T-helper 9 cell (primary cell): ENCODE measurements at places on chromosomes 3 and 15.

GRCh38 chr3:20325563-20325962 is 139.6 kb upstream of the SGO1 start:
- no peak for DNase-seq

- DNase-seq, result no peak
These were observed 181.7 kb upstream of the SNTN start for GRCh38 chr3:63470745-63471144.

DNA sequence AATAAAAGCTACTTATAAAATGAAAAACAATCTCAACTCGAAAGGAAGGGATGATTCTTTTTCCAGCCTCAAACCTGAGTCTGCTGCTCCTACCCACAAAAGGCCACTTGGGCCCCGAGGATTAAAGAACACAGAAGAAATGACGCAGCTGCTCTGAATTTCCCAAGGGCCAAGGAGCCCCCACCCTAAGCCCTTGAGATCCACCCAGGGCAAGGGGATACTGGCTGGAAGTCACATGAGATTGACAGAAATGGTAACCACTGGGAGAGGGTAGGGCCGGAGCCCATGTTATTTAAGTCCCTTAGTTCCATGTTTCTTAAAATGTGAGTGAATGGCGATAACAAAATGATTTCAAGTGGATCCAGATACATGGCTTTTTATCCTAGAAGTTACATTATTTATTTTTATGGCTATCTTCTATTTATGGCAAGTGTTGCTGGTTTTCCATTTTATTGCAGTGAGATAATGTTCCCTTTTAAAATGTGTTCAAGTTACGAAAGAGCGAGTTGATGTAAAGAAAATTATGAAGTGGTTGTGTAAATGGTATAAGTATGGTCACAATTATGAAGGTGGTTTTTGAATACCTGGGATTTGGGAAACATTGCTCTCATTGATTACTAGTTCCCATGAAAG is 16.8 kb downstream of the IGDCC4 start:
- no peak for DNase-seq

DNA sequence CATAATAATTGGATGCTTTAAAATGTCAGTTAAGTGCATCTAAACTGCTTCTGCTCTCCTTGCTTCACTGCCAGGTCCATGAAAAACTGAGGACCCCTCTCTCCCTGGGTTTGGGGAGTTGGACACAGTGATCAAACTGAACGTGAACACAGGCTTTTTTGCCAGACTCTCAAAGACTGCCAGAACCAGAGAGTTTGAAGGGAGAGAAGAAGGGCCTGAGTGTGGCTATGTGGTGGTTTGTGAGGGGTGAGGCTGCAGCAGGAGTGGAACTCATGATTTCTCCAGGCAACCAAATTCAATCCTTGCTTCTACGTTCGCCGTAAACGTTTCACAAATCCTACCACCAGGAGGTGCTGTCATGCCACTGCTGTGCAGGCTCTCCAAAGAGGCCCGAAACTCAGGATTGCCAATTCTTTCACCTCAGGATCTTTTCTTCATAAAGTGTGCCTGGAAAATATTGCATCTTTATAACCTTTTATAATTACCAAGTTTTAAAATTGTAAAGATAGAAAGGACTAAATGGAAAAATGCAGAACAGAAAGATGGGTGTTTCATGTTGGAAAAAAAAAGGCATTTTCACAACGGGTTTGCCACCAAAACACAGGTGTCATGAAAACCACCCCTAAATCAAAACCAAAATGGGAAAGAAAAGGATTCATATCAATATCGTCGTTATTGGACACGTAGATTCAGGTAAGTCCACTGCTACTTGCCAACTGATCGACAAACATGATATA is 19.7 kb downstream of the TM4SF4 start:
- no peak for DNase-seq

DNA sequence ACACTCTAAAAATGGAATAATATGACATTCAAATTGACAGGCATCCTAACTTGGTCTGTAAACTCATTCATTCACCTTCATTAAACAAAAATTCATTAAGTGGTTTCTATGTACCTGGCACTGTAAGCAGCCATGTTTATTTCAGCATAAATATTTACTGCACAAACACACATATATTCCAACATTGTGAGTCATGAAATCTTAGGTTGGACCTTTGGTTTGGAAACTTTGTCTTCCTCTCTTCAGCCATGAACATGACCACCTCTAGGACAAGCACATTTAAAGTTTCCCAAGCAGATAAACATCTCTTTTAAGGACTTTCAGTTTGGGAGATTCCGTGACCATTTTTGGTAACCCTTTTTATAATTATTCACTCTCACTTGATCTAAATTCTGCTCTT is 131.8 kb downstream of the TPRG1 start:
- DNase-seq, result no peak

GRCh38 chr15:89963301-89964231 is 37.6 kb upstream of the ZNF710 start:
- DNase-seq, result no peak

- no peak for DNase-seq
These were observed 10.6 kb downstream of the MAPKAPK3 start for GRCh38 chr3:50627407-50628051.

DNA sequence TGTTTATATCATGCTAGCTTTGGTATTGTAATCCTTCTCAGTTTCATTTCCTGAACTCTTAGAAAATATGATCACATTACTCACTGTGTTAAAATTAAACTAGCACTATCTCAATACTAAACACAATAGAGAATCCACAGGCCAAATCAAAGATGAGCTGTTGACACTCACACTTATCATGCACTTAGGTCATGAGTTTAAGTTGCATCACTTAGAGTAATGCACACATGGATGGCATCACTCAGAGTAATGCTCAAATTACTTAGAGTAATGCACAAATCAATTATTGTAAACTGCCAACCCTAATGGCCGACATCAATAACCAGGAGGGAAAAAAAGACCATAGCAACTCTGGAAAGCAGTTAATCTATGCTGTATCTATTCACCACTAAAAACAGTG is 40.0 kb upstream of the MCF2L2 start:
- DNase-seq, result no peak

DNA sequence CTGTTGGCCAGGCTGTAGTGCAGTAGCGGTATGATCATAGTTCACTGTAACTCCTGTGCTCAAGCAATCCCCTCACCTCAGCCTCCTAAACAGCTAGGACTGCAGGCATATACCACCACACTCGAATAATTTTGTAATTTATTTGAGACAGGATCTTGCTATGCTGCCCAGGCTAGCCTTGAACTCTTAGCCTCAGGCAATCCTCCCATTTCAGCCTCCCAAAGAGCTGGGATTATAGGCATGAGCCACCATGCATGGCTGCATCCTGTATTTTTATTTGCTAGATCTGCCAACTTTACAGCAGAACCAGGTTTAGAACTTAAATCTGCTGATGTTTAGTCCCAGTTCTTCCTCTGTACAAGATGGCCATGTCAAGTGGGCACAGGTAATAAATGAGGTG is 69.6 kb downstream of the ERC2 start:
- no peak for DNase-seq
